ENCODE measurements at places on chromosomes 2 and 18.

DNA sequence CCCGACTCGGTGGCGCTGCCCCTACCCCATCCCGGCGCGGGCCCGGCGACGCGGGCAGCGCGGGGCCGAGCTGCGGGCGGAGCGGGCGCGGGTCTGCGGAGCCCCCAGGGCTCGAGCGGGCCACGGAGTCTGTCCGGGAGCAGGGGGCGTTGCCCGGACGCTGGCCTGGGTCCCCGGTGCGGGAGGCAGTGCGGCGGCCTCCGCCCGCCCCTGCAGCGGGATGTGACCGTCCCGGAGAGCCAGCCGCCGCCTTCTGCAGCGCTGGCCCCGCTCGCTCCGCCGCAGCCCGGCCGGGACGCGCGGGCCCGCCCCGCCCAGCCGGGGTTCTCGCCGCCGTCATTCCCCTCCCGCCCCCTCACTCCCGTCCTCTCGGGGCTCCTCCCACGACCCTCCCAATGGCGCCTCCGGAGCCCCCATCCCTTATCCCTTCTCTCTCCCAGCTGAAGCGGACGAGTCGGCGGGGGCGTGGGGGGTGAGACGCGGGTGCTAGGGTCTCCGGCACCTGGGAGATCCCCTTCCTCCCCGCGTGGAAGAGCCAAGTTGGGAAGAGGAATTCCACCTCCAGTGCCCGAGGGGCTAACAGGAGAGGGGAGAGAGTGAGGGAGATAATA lies at the start of gene FNDC4:
Gene FNDC4, minus strand, starts transcription at position 257 of the 611 bp plus-strand sequence. CDS start 521 bp downstream, outside the sequence.
- DNase-seq = peak; percentile 18

DNA sequence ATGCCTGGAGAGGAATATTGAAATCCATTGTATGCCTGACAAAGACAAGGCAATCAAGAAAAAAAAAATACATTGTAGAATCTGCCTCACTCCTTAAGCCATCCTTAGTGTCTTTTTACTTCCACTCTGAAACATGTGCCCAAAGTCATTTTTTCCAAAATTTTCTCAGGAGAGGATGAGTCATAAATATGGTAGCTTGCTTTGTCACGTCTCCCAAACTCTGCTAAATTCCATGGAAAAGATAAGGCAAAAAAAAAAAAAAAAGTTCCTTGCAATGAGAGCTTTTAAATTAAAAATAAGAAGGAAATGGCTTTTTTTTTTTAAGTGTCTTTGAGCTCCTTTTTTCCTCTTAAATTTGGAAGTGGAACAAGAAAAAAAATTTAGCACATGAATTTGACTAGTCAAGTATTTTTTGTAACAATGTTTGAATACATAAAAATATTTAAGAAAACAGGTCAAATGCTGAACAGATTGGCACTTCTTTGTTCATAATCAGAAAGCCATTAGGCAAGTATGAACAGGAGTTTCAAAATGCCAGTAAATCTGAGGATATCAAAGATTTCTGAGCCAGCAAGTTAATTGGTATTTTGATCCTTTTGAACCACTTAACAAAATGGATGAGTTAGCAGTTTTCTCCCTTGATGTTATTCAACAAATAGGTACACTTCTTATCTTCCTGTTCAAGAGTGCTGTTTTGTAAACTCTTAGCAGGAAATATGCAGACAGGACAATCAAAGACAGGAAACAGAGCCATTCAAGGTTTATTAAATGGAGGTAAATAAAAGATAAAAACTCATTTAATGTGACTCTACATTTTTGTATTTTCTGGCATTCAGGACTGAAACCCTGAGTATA lies 247.3 kb upstream of the SP5 start:
- no peak for DNase-seq

GRCh38 chr2:62589691-62590356 lies 83.8 kb upstream of the TMEM17 start:
- no peak for DNase-seq

DNA sequence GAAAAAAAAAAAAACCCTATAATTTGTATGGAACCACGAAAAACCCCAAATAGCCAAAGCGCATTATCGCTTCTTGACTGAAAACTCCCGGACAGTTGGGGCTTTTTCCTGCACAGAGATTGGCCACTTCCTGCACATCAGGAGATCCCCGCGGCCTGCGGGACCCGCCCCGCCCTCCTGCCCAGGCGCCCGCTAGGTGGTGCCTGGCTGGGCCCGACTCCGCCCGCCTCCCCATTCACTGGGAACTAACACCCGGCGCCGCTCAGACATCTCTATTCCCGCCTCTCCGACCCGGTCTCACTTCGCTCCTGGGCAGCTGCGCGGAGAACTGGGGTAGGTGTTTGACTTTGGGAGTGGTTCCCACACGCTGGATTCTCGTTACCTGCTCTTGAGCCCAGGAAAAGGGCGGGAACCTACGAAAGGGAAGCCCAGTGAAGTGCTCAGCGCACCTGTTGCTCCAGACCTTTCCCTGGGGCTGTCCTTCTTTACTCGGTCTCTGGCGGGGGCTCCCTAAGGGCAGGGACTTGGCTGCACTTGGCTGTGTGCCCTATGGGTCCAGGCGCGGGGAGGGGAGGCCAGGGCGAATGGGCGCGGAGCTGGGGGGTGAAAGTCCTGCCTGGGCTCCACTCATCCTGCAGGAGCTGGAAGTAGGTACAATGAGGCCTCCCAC lies at the start of gene HMSD:
Gene HMSD, plus strand, starts transcription at position 234 of the 670 bp plus-strand sequence. CDS start 4,155 bp downstream, outside the sequence.
- DNase-seq = peak; percentile 42

DNA sequence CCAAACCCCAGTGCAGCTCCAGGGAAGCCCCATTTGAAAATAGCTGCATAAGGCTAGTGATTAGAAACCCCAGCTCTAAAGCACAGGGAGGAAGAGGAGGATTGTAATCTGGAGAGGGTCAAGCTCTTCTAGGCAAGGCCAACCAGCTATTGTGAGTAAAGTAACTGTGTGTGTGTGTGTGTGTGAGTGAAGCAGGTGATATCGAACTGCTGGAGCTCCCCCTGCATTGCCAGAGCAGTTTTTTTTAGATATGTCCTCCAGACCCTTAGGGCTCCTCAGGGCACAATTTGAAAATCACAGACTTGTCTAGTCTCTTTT lies 177.4 kb upstream of the NABP1 start:
- no peak for DNase-seq

DNA sequence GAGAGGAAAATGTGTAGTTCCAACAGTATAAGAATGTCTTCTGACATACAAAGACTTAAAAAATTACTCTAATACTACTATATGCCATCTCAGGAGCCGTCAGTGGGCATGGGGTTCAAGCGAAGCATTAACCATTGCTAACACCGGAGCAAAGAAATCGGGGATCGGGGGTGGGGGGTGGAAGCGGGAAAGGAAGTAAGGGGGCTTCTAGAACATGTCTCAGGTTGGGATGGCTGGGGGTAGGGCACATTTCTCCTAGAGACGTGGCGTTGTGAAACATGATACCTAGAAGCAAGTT lies 702 bp downstream of the LMAN1 start:
- peak; percentile 53 for DNase-seq

DNA sequence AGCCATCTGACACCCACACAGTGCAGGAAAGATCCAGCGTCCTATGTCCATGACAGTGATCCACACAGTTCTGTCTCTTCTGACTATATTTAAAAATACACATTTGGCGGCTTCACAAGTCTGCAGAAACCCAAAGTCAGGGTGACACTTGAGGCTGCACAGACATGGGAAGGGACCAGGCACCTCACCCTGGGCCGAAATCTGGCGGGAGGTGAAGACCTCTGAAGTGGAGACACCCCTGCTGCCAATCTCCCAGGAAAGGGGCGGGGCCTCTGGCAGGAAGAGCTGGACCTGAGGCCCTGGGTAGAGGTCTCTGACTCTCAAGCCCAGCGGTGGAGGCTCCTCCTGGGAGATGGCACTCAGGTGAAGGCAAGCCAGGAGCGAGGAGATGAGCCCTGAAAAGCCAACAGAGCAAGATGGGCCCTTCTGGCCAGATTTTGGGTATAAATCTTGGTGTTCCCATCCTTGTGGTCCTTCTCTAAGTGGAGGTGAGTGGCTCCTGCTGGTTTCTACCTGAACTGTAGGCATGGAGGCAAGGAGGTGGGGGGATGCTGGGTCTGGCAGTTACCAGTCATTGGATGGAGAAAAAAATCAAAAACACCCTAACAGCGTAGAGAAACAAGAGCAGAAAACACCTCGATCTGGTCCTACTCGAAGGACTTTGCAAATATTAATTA lies 248.4 kb downstream of the HDAC4 start:
- DNase-seq = no peak

GRCh38 chr2:109021895-109022300 lies 32.9 kb upstream of the EDAR start:
- DNase-seq = no peak

- DNase-seq = no peak
Measured at GRCh38 chr2:96916646-96917543, 47.0 kb upstream of the SEMA4C start.

GRCh38 chr2:202187570-202187969 lies 50.8 kb downstream of the SUMO1 start:
- no peak for DNase-seq

- DNase-seq = no peak
Measured at GRCh38 chr2:171852366-171852888, 41.6 kb downstream of the SLC25A12 start.

DNA sequence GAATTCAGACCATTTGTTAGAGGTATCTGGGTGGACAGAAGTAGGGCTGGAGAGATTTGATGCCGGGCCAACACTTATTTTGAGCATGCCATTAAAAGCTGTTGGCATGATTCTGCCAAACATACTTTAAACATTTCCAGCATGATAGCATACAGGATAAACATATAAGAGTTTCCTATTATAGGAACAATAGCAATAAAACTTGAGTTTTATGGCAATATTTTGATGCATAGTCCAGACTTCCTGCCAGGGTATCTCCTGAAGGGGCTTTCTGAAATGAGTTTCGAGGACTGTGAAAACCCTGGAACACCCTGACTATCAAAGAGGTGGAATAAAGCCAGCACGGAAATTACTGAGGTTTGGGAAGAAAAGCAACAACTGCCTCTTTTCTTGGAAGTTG lies 1398.0 kb upstream of the NXPH2 start:
- peak; percentile 36 for DNase-seq

GRCh38 chr2:72116081-72116533 lies 31.6 kb downstream of the CYP26B1 start:
- peak; percentile 15 for DNase-seq

GRCh38 chr18:55031576-55031975 lies 72.3 kb upstream of the CCDC68 start:
- DNase-seq = no peak

DNA sequence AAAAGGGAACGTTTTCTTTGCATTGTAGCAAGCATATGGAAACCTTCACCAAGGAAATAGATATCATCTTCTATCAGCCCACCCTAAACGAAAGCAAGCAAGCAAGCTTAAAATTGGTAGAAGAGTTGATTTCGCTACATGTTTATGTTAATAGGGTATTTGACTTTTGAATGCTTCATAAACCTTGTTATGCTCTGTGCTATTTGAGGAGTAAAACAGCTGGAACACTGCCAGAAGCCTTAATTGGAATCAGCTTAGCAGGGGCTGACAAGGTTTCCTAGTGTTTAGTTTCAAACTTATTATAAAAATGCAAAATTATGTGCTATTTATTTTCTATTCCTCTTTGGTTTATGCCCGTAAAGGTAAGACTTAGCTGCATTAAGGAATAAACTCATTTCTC lies 70.6 kb upstream of the LINC00305 start:
- DNase-seq = no peak

DNA sequence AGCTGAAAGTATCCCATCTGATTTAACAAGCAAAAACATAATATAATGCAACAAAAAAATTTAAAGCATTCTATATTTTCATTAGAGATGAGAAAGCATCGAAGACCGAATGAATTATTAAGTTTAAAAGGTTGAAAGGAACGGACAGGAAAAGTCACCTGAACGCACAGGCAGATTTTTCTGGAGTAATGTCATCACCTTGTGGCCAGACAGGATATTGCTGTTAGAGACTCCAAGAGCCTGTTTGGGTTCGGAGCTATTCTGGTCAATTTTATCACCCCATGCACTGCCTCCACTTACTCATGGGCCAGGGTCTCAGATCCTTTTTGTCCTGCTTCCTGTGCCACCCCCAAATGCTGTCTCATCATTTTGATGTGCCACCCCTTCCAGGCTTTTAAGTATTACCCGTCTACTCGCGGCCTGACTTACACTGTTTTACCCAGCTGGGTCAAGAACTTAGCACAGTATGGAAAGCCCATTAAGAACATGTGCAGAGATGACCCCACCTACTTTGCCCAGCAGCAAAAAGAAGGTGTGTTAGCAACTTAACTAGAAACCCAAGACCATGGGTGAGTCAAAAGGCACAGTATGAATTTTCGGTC lies 27.3 kb downstream of the GKN2 start:
- DNase-seq = peak; percentile 65

- DNase-seq = peak; percentile 96
Measured at GRCh38 chr2:96533292-96534073, 3.1 kb upstream of the ARID5A start.
